HAP-1 (cell line): ENCODE measurements at places on chromosomes 3 and 15.

GRCh38 chr3:159077860-159078259, 276.0 kb downstream of the MFSD1 start:
- DNase-seq = no peak

GRCh38 chr15:49675041-49675440, 54.2 kb downstream of the DTWD1 start:
- DNase-seq = no peak

DNA sequence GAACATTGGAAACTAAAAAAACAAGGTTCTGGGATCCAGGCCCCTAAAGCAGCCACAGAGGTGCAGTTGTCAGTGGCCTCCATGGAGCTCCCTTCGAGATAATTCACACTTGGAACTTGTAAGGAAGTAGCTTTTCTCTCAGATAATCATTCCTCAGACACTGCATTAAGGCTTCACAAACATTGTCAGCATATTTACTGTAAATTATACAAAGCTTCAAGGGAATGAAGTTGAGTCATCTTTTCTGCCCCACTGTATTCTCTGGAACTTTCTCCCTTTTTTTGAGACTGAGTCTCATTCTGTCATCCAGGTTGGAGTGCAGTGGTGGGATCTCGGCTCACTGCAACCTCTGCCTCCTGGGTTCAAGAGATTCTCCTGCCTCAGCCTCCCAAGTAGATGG, 7.1 kb downstream of the BLOC1S6 start:
- no peak for DNase-seq

DNA sequence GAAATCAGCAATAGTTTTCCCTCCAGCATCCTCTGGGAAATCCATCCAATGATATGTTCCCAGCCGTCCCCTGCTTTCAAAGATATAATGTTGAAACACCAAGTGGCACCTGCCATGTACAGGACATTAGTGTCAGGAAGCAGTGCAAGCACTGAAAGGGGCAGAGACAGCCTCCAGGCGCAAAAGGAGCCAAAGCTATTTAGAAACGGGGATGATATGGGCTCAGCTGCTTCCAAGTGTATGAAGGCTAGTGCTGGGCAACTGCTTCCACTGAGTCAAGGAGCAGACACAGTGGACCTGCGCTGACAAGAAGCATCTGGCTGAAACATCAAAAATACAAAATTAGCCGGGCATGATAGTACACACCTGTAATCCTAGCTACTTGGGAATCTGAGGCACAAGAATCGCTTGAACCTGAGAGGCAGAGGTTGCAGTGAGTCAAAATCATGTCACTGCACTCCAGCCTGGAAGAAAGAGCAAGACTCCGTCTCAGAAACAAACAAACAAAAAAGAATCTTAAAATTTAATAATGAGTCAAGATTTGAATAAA, 119.7 kb downstream of the AQP9 start:
- no peak for DNase-seq

GRCh38 chr3:101701696-101702634, 15.4 kb upstream of the RPL24 start:
- DNase-seq = no peak

GRCh38 chr3:126340596-126340942, 16.6 kb downstream of the KLF15 start:
- no peak for DNase-seq

DNA sequence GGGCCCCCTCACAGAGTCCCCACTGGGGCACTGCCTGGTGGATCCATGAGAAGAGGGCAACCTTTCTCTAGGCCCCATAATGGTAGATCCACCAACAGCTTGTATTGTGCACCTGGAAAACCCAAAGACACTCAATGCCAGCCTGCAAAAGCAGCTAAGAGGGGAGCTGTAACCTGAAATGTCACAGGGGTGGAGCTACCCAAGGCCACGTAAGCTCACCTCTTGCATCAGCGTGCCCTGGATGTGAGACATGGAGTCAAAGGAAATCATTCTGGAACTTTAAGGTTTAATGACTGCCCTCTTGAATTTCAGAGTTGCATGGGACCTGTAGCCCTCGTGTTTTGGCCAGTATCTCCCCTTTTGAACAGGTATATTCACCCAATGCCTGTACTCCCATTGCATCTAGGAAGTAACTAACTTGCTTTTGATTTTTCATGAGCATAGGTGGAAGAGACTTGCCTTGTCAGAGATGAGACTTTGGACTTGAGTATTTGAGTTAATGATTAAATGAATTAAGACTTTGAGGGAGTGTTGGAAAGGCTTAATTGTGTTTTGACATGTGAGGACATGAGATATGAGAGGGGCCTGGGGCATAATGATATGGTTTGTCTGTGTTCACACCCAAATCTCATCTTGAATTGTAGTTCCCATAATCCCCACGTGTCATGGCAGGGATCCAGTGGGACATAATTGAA, 900.9 kb upstream of the ROBO1 start:
- DNase-seq = no peak

DNA sequence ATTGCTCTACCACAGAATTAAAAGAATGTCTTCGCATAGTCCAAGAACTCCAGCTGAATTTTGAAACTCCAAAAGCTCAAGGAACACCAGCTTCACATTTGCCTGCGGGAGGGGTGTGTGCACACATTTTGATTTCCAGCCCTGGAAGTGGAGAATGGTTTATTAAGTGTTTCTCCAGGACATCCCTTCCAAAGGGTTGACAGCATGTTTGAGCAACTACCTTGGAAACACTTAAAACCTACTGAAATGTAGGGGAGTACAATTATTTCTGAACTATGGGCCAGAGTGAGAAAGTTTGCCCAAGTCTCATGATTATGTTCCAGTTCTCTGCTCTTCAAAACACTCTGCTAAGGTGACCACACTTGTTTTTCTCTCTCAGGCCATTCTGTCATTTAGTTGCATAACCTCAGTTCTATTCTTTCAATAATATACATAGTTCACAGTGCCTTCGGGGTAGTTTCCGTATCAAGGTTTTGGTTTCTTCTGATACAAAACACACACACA, 7.9 kb downstream of the ACP3 start:
- no peak for DNase-seq

DNA sequence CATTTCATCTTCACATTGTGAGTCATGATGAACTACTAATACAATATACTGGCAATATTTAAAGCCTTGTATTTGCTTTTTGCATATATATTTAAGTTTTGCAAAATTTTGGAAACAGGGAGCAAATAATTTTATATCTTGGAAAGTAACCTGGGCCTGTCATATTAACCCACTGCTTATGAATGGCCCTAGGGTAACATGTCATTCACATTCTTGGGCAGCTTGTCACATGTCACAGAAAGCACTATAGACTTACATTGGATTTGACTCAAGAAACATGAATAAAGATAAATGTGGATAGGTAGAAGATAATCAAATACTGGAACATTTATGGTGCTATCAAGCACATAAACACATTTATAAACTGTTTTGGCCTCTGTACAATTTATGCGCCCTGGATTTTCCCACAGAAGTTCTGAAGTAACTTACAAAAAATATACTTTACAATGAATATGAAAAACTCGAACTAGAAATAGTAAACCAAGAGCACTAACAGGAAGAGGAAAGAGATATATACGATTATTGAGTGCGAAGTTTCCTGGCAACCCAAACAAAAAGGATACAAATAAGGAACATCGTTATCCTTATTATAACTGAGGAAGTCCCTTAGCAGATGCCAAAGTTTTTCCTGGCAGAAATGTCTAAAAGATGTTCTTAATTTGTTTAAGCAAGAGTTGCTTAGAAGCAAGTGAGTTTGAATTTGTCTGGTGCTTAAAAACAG, 257.2 kb downstream of the RBMS3 start:
- no peak for DNase-seq

DNA sequence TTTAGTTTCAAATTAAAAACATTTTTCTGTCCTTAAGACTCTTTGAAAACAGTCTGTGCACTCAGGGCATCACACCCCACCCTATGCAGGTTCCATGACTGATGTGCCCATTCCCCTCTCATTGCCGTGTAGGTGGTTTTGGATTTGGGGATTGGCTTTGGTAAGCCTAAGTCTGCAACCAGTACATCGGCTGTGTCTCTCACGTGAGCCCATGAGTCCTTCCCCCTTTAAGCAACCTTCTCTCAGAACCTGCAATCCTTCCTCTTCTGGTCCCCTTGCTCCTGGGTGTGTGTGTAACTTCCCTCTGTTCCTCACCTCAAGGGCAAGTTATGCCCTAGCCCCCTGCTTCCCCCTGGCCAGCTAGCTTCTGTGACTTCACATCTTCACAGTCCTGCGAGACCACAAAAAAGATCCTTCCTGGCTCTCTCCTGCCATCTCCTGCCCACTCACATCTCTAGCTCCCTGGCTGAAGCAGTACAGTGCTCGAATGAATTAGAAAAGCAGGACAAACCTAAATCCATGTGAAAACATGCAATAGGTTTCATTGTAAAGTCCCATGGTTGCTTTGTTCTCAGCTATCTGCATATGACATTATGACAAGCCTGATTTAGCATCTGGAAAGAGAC, 126.7 kb downstream of the UACA start:
- DNase-seq = peak; percentile 94

- DNase-seq = no peak
These were observed 10.4 kb downstream of the TSPAN3 start for GRCh38 chr15:77060546-77060945.

GRCh38 chr15:92906563-92907081, 6.5 kb downstream of the CHD2 start:
- DNase-seq = peak; percentile 2

DNA sequence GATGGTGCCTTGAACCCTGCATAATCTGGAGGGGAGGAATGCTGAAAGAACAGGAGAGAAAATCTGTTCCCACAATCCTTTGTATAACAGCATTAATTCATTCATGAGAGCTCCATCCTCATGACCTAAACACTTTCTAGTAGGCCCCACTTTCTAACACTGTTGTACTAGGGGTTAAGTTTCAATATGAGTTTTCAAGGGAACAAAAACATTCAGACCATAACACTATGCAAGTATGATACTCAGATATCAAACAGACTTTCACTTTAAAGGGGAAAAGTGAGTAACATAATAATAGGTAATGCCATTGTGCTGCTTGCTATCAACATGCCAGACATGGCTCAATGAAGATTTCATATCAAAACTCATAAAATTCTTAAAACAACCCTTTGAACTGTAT, 32.4 kb upstream of the PLSCR2 start:
- no peak for DNase-seq

GRCh38 chr15:75063889-75064288, 40.5 kb downstream of the PPCDC start:
- DNase-seq = no peak

GRCh38 chr3:194281306-194281705, 69.8 kb downstream of the CPN2 start:
- no peak for DNase-seq

- DNase-seq = no peak
These were observed 12.6 kb downstream of the NUP210 start for GRCh38 chr3:13407475-13407874.

DNA sequence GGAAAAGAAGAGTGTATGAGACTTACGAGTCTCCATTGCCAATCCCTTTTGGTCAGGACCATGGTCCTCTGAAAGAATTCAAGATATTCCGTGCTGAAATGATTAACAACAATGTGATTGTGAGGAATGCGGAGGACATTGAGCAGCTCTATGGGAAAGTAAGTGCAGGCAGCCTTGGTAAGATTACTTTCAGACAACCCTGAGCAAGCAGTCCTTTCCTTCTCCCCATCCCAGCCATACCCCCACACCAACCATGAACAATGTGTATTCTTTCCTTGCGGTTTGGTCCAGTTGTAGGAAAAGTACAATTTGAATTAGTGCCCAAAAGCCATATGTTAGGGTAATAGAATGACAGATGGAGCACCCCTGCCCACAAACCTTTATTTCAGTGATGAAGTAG, 5.6 kb downstream of the TSEN2 start:
- DNase-seq = no peak

DNA sequence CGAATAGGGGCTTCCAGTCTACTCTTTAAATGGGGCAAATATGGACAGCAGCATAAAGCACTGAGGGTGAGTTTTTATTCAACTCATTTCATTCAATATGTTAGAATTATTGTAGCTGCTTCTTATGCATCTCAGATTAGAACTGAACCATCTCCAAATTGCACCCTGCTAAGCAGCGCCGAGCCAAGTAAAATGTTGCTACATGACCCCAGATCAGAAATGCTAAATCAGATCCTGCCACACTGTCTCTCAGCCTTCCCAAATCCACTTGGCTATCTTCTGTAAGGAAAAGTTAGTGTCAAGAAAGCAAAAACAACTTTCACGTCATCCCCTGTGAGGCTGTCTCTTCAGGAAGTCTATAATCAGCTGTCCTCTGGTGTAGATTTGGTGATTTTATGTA, 293.2 kb downstream of the CNTN4 start:
- DNase-seq = no peak

DNA sequence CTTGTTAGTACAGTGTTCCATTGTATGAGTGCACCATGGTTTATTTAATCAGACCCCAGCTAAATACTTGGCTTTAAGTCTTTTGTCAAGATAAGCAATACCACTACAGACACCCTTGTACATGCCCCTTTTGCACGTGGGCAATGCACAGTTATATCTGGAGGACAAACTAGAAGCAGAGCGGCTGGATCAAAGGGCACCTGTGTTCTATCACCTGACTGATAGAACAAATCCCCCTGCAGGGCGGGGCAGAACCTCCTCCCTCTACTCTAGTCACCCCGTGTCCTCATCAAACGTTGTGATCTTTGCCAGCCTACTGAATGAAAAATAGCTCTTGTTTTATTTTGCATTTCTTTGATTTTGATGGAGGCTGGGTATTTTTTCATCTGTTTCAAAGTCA, 314.9 kb downstream of the TLE3 start:
- no peak for DNase-seq

GRCh38 chr3:29420106-29420505, 139.2 kb downstream of the RBMS3 start:
- no peak for DNase-seq

DNA sequence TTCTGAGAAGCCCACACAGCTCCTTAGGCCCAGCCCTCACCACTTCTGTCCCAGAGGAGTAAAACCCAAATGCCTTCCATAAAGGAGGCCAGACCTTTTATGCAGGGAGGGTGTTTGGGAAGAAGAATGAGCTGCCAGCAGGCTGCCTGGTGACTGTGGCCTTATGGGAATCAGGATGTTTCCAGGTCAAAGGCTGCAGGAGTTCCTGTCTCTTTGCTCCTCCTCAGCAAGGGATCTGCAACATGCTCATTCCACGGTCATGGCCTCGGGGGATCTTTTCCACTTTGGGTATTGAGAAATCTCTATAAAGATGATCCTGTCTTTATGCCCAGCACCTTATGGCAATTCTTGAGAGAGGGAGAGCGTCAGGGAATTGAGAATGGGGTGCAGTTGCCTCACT, 25.2 kb upstream of the MAGEF1 start:
- no peak for DNase-seq

DNA sequence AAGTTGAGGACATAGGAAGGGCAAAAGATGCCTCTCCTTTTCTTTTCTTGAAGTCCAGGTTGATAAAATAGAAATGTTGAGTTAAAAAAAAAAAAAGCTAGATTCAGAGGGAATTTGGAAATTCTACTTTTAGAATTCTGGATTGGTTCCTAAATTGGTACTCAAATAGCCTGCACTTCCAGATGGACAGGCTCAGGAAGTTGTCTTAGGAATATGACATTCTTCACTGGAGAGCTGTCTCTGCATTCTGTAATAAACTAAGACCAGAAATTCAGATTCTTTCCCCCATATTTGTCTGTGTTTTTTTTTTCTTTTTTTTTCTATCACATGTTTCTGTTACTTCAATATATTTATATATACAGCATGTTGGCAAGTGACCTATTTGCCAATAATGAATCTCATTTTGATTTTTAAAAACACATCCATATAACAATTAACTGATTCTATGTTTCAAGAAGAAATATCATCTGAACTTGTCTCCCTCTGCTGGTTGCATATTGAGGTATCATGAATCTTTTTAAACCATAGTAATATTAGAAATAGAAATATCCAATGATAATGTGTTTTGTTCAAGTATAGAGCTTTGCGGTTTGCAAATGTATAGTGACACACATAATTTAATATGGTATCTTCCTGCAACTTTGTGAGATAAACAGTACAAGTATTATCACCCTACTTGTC, 8.5 kb upstream of the LSAMP start:
- no peak for DNase-seq
